ENCODE measurements at places on chromosomes 11 and 22.

GRCh38 chr11:126467471-126467870 is 112.0 kb downstream of the ST3GAL4 start:
- no peak for DNase-seq

- no peak for DNase-seq
Measured at GRCh38 chr11:32706985-32707741, 87.3 kb downstream of the CCDC73 start.

GRCh38 chr22:25237503-25237902 is 18.1 kb downstream of the CRYBB2 start:
- no peak for DNase-seq

DNA sequence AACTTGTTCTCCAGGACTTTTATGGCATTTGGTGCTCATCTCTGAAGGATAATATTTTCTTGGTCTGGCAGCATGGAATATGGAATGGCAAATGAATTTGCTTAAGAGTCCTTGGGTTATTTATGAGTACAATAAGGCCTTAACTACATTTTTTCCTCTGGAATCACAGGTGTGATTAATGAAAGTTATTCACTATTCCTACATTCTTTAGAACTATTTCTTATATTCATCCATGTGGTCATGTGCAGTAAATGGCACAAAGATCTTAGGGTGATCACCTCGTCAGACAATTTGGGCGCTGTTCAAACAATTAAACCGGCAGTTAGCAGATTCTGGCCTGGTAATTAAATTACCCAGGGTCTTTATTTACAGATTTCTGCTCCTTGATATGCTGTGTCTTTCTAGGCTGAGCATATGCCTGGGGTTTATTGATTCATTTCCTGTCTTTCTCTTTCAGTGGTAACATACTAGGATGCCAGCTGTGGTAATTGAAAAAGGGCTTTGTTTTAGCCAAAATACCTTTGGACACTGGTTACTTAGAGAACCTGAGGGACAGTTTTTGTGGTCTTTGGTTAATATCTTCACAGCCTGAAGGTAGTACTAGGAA is 31.6 kb downstream of the SIK2 start:
- no peak for DNase-seq

DNA sequence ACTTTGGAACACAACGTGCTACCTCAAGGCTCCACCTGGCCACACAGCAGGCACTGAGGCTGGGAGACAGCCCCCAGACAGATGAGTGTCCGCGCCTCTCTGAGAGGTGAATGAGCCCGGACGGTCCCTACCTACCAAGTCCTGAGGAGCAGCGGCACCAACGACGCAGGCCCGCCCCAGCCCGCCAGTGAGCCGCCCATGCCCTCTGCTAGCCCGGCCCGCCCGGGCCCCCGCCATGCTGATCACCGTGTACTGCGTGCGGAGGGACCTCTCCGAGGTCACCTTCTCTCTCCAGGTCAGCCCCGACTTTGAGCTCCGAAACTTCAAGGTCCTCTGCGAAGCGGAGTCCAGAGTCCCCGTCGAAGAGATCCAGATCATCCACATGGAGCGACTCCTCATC is at the start of gene DDI1:
DDI1 (plus strand) TSS at position 53 of the 400 bp plus-strand sequence; CDS start at position 236, 183 bp downstream.
- DNase-seq: no peak

GRCh38 chr11:77309401-77310085 is 8.1 kb upstream of the GDPD4 start:
- no peak for DNase-seq

DNA sequence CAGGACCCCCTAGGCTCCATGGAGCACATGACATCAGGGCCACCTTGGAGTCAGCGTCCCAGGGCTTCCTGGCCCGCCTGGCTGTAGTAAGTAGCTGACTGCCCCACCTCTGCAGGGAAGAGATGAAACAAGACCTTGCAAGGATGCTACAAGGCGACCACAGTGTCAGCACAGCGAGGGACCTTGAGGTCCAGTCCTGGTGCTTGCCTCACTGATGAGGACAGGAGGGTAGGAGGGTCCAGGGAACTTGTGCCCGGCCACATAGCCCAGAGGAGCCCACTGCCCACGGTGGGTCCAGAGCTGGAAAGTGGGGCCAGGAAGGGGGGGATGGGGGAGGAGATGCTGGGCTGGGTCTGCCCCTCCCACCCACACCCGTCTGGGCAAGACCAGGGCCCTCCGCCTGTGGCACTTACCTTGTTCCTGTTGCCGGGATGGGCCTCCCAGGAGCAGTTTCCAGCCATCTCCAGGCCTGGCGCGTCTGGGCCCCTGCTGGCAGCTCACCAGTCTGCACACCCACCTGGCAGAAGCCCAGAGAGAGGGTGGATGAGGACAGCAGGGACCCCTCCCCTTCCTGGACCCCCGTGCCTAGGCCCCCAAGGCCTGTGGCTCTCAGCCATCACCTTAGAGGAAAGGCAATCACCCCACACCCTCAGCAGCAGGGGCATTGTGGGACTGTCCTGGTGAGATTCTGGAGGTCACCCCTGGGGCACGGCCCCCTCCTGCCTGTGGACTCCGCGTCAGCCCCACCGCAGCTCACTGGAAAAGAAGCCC is 3.4 kb downstream of the MRGPRF start:
- DNase-seq: no peak

DNA sequence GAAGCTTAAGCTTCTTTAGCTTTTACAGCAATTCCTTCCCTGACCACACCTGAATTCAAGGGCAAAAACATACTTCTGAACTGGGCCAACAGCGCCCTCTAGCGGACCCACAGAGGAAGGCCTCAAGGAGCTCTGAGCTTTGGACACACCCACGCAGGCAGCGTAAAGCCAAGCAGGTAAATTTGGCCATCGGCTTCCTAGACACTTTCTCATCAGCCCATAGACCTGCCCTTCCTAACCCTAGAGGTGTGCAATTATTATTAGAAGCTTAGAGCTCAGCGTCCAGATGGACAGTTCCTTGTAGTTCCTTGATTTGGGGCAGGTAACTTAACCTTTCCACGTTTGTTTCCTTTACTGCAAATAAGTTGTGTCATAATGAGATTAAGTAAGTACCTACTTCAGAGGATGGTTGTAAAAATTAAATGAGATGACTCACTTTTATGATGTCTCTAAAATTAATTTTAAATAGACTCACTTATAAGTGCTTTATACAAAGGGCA is 25.7 kb upstream of the HMGXB4 start:
- peak; percentile 74 for DNase-seq

DNA sequence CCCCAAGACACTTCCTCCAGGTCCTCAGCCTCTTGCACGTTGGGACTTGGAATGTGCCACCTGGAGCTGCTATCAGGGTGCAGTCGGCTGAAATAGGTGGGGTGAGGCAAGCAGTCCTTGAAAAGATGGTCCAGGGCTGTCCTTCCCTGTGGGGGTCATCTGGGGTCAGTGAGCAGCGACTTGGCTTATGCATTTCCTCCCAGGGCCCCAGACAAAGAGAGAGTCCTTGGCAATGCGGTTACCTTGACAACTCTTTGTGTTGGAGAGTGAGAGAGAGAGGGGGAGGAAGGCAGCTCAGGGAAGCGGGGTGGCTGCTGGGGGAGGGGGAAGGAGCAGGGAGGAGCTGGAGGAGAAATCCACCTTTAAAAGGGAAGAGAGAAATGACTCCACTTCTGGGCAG is 93.8 kb downstream of the MIAT start:
- DNase-seq: no peak

- no peak for DNase-seq
Measured at GRCh38 chr22:25540908-25541660, 23.4 kb upstream of the GRK3 start.

GRCh38 chr11:76955459-76956114 is 78.6 kb upstream of the B3GNT6 start:
- DNase-seq: no peak

- no peak for DNase-seq
Measured at GRCh38 chr22:29580200-29580810, 608 bp downstream of the NIPSNAP1 start.

DNA sequence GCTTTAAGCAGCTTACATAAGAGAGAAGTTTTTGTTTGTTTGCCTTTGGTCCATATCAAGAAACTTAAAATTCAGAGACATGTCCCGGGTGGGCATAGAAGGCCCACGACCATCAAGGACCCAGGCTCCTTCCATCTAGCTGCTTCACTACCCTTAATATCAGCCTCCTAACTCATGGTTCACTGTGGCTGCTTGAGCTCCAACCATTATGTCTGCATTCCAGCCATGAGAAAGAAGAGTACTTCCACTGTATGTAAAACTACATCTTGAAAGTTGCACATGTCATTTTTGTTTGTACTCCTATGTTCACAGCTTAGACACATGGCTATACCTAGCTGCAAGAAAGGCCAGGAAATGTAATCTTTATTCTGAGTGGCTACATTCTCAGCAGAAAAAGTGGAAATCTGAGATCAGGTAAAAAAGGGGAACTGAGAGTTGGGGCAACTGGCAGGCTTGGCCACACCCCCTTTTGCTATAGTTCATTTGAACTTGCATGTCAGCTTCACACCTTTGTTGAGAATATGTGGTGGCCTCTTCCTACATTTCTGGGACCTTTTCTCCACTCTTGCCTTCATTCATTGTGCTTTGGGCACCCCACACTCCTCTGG is 81.3 kb upstream of the TP53I11 start:
- DNase-seq: no peak
